GM10248 (cell line): ENCODE measurements at places on chromosomes 4 and X.

- DNase-seq: no peak
These were observed 237 bp downstream of the ANKRD17 start for GRCh38 chr4:73258436-73258685.

DNA sequence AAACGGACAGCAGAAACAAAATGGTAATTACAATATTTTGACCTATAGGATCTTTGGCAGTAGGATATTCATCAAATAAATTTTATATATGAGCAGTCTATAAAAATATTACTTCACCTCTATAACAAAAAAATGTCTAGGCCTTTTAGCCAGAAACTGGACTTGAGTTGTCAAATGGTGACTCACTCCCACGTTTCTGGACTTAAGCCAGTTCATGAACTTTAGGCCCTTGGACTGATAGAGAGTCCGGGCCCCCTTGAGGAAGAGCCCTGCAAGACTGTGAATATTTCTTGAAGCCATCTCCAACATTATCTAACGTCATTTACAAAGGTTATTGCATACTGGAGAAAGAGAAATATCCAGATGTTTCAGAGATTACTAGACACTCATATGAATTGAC lies 106.8 kb upstream of the FAM47A start:
- no peak for DNase-seq

- DNase-seq: peak; percentile 56
These were observed 31.6 kb upstream of the C1QTNF7 start for GRCh38 chr4:15396157-15396800.

- DNase-seq: no peak
These were observed 165.2 kb downstream of the SLC39A8 start for GRCh38 chr4:102180046-102180445.

DNA sequence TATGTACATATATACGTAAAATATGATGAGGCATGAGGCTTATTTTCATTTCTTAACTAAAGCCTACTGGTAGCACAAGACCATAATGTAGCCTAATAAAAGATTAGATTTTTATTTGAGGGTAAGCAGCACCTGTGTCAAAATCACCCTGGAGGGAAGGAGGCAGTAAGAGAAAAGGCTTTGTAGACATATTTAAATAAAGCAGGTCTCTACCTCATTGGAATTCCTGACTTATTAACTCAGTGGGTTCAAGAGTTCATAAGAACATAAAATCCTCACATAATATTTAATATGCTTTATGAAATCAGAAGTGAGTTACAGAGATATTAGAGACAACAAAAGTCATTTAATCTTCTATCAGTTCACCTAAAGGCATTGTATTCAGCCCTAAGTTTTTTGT lies 261.6 kb upstream of the ANKRD50 start:
- DNase-seq: no peak
